GM13977 (cell line): ENCODE measurements at places on chromosomes 12 and 14.
A peak's percentile ranks its signal among the peaks of the same experiment; 100 is the strongest.

- no peak for DNase-seq
These were observed 224.2 kb downstream of the LRFN5 start for GRCh38 chr14:41830714-41831406.

- no peak for DNase-seq
These were observed 41.2 kb upstream of the SLC2A13 start for GRCh38 chr12:40146800-40147797.

DNA sequence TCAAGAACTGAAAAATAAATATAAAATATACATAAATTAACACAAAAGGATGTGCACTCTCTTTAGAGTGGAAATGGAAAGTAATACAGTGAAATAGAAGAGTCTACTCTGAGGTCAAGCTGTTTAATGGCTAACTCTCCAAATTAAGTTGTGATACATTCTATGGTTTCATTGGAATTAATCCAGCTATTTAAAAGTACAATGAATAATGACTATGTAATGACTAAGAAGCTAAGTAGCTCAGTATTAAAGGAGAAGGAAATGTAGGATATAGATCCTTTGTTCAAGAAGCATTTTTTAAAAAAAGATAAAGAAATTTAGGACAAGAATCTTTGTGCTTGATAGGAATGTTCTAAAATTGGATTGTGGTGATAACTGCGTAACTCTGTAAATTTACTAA lies 85.3 kb downstream of the LRP6 start:
- no peak for DNase-seq

GRCh38 chr12:132945806-132946205 lies 10.3 kb downstream of the ZNF605 start:
- no peak for DNase-seq

DNA sequence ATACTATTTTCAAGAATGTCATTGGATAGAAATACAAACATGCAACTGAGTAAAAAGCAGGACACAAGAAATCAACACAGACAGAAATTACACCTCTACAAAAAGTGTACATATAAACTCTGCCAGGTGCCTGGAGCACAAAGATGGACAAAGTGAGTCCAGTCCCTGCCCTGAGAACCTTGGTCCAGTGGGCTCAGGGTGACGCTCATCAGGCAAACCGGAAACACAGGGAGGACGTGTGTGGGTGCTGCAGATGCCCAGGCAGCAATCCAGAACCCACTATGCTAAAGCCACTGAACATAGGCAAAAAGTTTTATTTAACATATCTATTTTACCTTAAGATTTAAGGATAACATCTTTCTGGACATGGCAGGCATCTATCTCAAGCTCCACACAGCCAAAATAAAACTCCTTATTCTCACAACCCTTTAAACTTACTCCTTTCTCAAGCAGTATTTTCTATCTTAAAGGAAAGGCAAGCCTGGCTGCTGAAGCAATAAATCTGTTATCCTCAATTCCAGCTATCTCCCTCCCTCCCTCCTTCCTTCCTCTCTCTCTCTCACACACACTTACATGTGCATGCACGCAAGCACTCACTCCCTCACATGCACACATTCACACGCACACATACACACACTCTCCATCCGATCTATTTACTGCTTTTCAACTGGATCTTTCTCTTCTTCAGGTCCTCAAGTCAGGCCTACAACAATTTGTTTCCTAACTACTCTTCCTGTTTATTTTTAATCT lies 10.2 kb downstream of the PPP1R13B start:
- no peak for DNase-seq

GRCh38 chr12:39804898-39805297 lies 185.3 kb upstream of the ABCD2 start:
- no peak for DNase-seq

DNA sequence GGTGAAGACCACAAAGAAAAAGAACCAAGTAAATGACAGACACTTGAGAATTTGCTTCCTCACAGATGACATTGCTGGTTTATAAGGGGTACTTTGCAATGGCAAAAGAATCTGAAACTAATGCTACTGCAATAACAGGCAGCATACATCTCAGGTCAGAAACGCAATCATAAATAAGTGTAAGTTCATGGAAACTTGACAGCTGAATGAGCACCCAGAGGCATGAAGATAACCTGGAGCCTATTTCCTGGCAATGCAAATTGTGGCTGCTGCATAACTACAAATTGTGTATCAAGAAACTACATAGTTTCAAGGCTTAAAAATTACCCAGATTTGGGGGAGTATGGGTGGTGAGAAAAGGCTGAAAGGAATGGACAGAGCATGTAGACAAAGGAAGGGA lies 8.5 kb upstream of the MYO1A start:
- no peak for DNase-seq

GRCh38 chr14:71592361-71592760 lies 339.9 kb upstream of the RGS6 start:
- no peak for DNase-seq

DNA sequence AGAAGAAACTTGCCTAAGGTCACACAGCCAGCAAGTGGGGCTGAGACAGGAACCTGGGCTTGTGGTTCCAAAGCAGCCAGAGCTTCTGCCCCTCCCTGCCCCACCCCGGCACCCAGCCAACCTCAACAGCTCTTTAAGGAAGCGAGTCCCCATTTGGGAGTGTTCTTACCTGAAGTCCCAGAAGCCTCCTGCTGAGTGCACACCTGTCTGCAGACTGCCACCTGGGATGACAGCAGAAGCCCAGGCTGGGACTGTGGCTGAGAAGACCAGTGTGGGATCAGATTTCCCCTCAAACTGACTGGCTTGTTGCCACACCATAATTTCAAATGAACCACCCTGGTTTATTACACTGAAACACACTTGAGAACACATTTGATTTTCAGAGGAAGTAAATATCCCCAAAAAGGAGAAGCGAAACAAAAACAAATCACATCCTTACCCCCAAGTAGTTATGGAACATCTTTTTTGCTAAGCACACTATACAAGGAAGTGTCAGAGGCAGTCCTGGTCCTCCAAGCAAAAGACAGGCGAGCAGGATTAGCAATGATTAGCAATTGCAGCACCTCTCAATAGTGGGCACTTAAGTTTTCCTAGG lies 6.3 kb upstream of the RIN3 start:
- DNase-seq, result no peak

- DNase-seq, result no peak
These were observed 23.0 kb upstream of the GSG1 start for GRCh38 chr12:13126494-13126893.

- no peak for DNase-seq
These were observed 645.6 kb downstream of the SOX5 start for GRCh38 chr12:23303821-23304220.

- no peak for DNase-seq
These were observed 90.9 kb upstream of the DCN start for GRCh38 chr12:91273560-91273959.

DNA sequence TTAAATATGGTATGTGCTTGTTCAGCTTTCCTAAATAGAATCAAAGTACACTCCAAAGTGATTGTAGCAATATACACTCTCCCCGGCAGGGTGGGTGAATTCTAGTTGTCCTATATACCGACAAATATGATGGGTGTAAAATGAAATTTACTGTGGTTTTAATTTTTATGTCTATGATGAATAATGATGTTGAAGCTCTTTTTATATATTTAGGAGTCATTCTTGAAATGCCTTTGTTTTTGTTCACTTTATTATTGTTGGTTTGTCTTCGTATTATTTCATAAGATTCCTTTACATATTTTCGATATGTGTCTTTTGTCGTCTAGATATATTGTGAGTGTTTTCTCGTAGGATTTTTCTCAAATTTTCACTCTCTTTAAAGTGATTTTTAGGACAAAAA lies 105.7 kb downstream of the PDE3A start:
- no peak for DNase-seq

GRCh38 chr12:112022241-112023016 lies 9.2 kb downstream of the ERP29 start:
- no peak for DNase-seq

DNA sequence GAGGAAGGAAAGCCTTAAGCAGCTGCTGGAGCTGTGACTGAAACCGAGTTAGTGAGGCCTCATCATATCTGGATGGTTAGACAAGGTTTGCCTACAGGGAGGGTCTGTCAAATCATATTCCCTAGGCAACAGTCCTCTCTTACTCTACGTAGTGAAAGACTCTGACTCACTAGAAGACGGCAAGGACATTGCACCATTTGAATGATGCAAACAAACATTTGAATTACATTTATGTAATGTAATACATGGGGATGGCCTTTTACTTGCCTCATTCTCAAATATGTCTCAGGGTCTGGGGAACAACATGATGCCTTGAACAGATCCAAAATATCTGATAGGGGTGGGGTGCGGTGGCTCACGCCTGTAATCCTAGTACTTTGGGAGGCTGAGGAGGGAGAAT lies 29.8 kb upstream of the STRAP start:
- no peak for DNase-seq

GRCh38 chr12:104133321-104133720 lies 4.7 kb downstream of the NFYB start:
- DNase-seq, result no peak

DNA sequence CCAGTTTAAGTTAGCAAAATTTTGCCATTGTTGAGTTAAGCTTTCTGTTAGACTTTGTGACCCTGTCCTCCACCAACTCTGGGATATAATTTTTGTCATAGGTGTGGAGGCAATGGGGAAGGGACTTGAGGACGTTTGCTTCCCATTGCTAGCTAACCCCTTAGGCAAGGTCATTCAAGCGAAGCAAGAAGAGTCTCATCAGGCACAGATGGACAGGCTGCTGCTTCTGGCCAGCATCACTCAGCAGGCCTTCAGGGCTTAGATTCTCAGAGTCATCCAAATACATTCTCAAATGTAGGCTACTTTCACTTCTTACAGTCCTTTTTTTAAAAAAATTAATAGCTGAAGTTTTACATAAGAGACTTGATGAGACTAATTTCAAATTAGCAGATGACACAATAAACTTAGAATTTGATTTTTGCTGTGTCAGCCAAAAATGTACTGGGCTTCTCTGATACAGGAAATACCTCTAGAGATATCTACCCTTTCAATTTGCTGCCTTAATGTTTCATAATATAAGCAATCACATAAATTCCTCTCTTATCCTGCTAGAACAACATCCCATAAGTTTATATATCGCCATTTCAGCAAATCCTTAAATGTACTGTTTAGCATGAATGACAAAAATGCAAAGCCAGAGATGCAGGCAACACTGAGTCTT lies 875.2 kb downstream of the FLRT2 start:
- DNase-seq, result no peak

DNA sequence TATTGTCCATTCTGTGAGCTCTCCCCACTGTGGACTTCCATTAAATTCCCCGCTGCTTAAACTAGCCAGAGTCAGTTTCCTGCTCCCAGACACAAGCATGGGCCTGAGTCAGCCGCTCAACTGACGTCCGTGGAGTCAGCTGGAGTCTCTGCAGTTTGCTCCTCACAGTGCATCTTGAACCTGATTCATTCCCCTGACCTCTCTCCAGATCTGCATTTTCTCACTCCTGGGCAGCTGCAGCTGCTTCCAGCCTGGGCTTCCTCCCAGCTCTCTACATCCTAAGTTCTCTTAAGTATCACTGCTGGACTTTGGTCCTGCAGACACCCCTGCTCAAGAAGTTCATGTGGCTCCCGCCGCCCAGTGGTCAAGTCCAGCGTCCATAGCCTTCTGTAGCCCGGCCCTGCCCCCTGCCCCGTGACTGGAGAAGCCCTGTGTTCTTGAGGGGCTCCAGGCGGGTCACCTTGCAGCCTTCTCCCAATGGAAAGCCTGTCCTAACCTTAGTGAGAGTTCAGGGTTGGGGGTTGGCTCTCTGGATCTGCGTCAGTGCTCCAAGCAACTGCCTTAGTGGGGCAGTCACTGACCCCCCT lies 20.0 kb downstream of the NFKBIA start:
- no peak for DNase-seq

- no peak for DNase-seq
These were observed 140.1 kb downstream of the DHRS2 start for GRCh38 chr14:23776296-23776695.

DNA sequence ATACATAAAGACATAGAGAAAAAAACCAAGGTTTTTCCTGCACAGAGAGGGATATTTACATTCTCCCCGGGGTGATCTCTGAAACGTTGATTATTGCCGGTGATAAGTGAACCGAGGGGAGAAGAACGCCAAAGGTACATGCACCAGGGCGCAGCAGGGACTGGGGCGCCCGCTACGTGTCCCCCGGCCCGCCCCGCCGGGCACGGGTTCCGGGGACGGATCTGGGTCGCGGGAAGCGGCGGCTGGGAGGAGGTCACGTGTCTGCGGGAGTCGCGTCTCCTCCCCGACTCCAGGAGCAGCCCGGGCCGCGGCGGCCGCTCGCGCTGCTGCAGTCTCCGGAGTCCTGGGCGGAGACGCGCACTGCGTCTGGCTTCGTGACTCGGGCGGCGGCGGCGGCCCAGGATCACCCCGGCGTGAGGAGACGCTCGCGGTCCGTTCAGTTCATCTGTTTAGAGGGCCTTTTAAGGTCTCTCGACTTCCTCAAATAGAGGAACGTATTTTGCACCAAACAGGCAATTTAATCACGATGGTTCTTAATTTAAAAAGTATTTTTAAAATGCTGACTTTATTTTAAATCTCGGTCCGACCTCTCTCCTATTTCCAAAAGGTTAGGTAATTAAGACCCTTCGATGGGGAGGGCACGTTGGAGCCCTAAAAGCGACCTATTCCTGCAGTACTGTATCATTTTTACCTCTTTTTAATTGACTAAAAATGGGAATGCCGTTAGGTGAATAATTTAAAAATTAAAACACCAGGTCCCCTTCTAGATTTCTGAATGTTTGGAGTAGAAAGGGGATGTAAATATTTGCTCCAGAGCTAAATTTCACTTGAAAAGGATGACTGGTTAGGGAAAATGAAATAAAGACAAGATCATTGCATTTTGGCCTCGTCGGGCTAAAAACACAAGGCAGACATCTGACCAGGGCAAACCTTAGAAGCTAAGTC lies 1.8 kb upstream of the BHLHE41 start:
- peak; percentile 69 for DNase-seq

GRCh38 chr12:108516511-108517275 lies 1.6 kb downstream of the FICD start:
- no peak for DNase-seq

DNA sequence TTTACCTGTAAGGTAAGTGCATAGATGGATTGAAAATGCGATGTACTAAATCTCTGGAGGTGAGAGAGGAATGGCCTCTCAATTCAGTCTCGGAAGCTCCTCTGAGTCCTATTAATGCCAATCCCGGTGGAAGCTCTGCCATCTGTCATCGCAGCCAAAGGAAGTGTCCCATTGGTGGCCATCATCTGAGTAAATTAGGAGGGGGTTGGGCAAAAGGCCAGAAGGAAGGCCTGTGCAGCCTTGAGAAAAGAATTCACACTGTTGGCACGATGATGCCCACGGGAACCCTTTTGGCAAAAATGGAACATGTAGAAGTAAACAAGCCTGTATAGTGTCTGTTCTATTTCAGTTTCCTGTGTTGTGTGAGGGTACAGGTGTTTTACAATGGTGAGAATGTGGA lies 494.8 kb downstream of the NELL2 start:
- no peak for DNase-seq

DNA sequence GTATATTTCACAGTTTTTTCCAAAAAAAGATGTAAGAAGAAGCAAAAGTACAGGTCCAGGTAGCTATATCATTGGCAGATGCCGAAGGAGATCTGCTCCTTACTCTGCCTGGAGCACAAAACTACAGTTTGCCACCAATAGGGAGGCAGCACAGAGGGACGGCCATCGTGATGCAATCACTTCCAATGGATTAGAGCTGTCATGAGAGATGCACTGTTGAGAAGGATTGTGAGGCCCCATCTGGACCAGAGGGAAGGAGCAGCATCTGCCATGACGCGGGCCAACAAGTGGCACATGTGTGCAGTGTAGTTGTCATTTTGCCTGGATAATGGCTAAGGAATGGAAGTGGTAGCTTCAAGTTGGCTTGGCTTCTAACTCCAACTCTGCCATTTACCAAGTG lies 318.8 kb upstream of the FKBP4 start:
- no peak for DNase-seq
